ENCODE measurements at places on chromosomes 5 and 9. TPM values are rescaled to one million over a fixed set of nuclear protein-coding genes. Genes with fewer than 3 reads are reported as not detected.

GRCh38 chr9:28656727-28657126 lies 1083.4 kb upstream of the C9orf72 start:
- no peak for DNase-seq

DNA sequence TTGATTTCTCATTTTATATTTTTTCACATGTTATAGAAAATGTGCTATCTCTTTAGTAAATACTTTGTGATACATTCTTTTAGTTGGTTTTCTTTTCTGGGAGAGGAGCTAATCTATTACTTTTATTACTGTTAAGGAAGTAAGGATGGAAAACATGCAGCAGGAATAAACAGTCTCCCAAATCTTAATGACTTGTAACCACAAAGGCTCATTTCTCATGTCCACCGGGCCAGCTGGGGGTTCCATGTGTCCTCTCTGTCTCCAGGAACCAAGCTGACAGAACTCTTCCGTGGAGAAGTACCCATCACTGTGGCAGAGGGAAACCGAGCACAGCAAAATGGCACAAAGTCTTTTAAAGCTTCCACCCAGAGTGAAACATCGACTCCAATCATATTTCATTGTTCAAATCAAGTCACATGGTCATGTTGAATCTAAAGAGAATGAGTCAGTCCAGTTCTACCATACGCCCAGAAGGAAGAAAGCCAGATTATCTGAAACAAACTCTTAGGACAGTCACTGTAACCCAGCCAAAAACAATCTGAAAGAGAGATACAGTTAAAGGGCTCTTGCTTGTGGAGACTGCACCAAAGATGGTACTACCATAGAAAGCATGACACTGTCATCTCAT lies 97.1 kb upstream of the CDH6 start:
- DNase-seq = no peak

DNA sequence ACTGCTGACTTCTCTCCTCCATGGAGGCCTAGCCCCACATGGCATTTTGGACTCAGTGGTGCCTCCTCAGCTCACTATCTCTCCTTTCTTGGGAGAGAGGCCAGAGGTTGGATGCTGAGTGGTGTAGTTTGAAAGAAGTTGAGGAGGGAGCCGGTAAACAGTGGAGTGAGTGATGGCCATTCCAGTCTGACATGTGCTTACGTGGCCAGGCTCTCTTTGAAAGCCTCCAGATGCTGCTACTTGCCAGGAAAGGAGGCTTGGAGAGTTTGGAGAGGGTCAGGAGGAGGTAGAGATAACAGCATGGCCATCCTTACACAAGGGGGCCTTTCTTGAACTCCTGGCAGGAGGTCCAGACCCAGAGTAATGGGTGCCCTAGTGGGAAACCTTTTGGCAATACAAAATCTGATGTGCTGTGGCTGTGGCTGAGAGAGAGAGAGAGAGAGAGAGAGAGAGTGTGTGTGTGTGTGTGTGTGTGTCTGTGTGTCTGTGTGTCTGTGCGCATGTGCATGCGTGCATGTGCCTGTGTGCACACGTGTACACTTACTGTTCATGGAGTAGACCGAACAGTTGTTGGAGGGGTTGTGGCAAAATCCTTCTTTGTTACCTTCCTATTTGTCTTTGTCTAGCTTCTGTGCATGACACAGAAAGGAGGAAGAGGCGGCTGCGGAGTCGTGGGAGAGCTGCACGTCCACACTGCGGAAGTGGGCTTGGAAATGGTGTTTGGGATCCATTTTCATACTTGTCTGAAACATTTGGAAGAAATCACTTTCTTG lies 37.8 kb downstream of the RALGPS1 start:
- DNase-seq = peak; percentile 70

- peak; percentile 76 for DNase-seq
Measured at GRCh38 chr5:83467371-83468035, 4.0 kb upstream of the VCAN start.

GRCh38 chr9:136546697-136547501 lies 1.1 kb upstream of the NOTCH1 start:
- DNase-seq = no peak

DNA sequence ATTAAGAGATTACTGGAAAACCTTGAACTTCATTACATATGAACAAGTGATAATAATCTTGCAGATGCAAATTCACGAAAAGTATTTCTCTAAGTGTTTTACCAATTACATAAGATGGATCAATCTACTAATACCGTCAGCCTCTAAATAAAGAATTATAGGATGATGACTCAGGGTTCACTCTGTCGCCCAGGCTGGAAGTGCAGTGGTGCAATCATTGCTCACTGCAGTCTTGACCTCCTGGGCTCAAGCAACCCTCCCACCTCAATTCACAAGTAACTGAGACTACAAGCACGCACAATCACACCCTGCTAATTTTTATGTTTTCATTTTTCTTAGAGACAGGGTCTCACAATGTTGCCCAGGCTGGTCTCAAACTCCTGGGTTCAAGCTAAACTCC lies 56.1 kb downstream of the CHD1 start:
- no peak for DNase-seq

DNA sequence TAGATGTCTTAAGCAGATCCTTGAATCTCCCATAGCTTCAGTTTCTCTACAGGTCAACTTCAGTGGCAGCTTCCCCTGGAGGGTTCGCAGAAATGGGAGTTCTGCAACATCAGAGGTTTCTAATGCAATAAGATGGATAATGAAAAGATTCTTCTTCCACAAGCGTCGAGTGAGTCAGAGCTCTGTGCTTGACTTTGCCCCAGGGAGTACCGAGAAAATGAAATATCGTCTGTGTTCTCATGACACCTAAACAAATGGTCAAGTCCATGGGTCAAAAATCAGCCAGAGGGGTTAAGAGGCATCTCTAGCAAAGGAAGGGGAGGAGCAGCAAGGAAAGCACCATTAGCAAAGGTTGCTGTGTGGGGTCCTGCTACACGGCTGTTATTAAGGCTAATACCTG lies 3.2 kb upstream of the ADRA1B start:
- DNase-seq = no peak

GRCh38 chr9:112331674-112331952 lies 1.8 kb downstream of the PTBP3 start:
- no peak for DNase-seq

- DNase-seq = no peak
Measured at GRCh38 chr5:178068293-178068692, 45.0 kb upstream of the N4BP3 start.

ANKRD31 gene
- 0.18 TPM for polyA plus RNA-seq

OLFML2A gene
- 125 TPM for polyA plus RNA-seq

PCDHB4 gene
- polyA plus RNA-seq = 4.6 TPM

CMYA5 gene
- polyA plus RNA-seq = 225 TPM
